Fibroblast of upper back skin (primary cell): ENCODE measurements at places on chromosomes 2 and 18.

GRCh38 chr2:212794471-212794870 lies 255.9 kb upstream of the ERBB4 start:
- no peak for DNase-seq

GRCh38 chr18:45191795-45192194 lies 423.5 kb upstream of the SLC14A2 start:
- DNase-seq = no peak

GRCh38 chr18:3691705-3692104 lies 241.7 kb downstream of the TGIF1 start:
- DNase-seq = no peak

GRCh38 chr2:46615986-46616485 lies 136.7 kb downstream of the TMEM247 start:
- peak; percentile 13 for DNase-seq

- no peak for DNase-seq
Observed at GRCh38 chr2:159227467-159227866, 59.0 kb downstream of the WDSUB1 start.

- no peak for DNase-seq
Observed at GRCh38 chr2:98445683-98446581, 1.3 kb downstream of the INPP4A start.

DNA sequence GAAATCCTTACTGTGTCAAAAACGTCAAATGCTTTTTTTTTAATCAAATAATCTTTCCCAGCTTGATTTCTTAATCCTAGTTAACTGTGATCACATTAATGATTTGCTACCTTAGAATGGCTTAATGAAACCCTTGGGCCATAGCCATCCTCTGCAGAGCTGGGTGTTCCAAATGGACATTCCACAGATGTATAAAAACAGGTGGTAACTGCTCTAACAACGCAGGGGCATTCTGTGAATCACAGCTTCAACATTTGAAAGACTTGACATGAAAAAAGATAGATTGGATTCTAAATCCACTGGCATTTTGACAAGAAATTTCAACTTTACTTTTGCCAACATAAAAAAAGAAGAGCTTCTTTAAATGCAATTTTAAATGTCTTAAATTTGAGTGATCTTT lies 69.8 kb upstream of the RASGRP3 start:
- peak; percentile 67 for DNase-seq
